HCT116 (cell line): ENCODE measurements at places on chromosomes 5 and 9.

- peak; percentile 35 for DNase-seq
These were observed 110.0 kb upstream of the LPCAT1 start for GRCh38 chr5:1633605-1634336.

- DNase-seq = no peak
These were observed 146.2 kb downstream of the CDH12 start for GRCh38 chr5:22706901-22707300.

GRCh38 chr5:39473156-39473775 lies 48.5 kb upstream of the DAB2 start:
- no peak for DNase-seq

GRCh38 chr9:130825351-130825651 lies 9.8 kb upstream of the ABL1 start:
- no peak for DNase-seq

DNA sequence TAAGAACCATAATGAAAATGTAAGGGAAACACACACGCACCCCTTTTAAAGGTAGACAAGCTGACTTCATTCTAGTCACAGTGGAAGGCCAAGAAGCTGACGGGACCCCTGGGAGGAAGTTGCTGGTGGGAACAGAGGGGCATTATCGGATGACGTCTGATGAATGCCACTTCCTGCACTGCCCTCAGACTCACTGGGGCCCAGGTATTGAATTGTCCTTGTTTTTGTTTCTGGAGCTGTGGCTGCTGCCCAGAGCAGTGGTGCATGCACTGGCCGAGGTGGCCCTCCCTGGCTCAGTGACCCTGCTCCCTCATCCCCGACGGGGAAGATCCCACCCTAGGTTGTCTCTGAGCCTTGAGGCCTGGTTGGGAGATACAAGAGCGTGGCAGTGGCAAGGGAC lies 15.3 kb upstream of the RPL26L1 start:
- no peak for DNase-seq

DNA sequence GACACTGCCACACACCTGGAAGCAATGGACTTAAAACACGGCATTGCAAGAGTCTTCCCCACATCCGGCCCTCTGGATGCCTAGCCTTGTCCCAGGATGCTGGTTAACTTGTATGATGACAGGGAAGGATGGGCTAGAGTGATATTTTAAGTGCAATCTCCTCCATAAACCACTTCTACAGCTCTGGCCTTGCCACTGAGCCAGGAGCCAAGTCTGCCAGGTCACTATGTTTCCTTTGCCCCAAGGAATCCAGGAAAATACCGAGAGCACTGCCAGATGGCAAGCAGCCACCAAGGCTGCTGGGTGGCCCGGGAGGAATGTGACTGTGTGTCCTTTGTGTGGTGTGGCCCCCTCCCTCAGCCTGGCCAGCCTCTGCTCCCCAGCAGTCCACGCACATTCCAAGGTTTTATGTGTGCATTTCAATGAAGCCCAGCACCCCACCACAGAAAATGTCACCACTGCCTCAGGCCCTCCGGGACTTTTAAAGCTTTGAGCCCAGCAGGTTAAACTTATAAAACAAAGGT lies 106.0 kb downstream of the FRMD3 start:
- DNase-seq = no peak

DNA sequence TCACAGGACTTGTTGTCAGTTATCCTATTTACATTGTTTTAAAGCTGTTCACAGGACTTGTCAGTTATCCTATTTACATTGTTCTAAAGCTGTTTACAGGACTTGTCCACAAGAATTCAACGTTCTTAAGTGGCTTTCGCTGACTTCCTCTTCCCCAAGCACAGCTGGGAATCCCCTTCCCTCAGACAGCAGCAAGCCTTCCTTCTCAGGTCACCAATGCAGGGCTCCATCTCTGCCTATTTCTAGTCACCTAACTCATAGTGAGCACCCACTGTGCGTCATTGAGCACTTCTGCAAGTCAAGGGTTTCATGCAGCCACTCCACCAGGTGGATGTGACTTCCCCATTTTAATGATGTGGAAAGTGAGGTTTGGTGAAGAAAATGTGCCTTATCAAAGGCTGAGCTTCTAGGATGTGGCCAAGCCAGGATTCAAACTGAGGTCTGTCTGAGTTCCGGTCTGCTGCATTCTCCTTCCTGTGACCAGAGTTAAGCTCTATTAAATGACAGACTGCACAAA lies 109.8 kb upstream of the ZNF462 start:
- no peak for DNase-seq

GRCh38 chr5:112930082-112930344 lies 8.0 kb upstream of the REEP5 start:
- no peak for DNase-seq

GRCh38 chr5:115770466-115770865 lies 46.0 kb downstream of the CDO1 start:
- DNase-seq = peak; percentile 12

GRCh38 chr9:94511134-94511954 lies 43.5 kb upstream of the PCAT7 start:
- DNase-seq = no peak

DNA sequence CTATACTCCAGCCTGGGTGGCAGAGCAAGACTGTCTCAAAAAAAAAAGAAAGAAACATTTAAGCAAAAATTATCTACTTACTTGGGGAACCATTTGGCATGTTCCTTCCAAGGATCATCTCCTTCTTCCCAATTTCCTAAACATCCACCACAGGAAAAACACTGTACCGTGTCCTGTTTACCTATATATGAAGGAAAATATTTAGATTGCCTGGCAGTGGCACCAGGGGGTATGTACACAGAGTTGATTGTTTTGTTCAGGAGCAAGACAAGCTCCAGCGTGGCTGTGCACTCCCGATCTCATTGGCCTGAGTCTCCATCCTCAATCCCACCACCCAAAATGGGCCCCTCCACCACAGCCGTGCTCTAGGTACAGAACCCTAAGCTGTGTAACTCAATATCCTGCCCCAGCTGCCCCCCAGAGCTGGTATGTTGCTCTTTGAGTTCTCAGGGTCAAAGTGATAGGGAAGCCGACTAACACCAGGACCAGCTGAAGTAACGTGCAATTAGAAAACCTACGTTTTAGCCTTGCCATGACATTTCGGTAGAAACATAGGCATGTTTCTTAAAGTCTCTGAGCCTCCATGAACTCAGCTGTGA lies 13.8 kb downstream of the NAIP start:
- no peak for DNase-seq

- no peak for DNase-seq
These were observed 12.7 kb downstream of the FAT2 start for GRCh38 chr5:151578326-151579025.

- DNase-seq = no peak
These were observed 211.5 kb upstream of the TAS2R1 start for GRCh38 chr5:9841516-9842170.

- no peak for DNase-seq
These were observed 4.8 kb upstream of the SREK1 start for GRCh38 chr5:66139318-66139712.

DNA sequence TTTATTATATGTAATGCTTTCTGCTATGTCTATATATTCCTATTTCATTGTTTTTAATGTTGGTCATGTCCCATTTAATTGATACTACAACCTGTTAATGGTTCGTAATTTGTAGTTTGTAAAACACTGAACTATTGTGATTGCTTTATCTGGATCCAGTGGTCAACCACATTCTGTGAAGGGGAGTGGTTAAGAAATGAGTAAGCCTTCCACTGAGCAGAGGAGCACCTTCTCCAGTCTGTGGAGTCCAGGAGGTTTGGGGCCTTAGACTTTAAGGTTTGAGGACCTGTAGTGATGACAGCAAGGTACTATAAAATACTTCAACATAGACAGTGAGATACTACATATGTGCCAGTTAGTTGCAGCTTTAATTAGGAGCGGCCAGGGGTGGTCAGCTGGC lies 67.7 kb upstream of the RAD23B start:
- DNase-seq = peak; percentile 51

- no peak for DNase-seq
These were observed 176.1 kb upstream of the CDH12 start for GRCh38 chr5:23029290-23029689.

GRCh38 chr5:21834863-21835262 lies 1018.3 kb downstream of the CDH12 start:
- DNase-seq = no peak

GRCh38 chr9:71001780-71002386 lies 119.5 kb downstream of the TRPM3 start:
- DNase-seq = peak; percentile 23
